ENCODE measurements at places on chromosomes 13 and 19. TPM values are rescaled to one million over a fixed set of nuclear protein-coding genes. Genes with fewer than 3 reads are reported as not detected.

The KLK3 gene
- not detected for total RNA-seq

The DZIP1 gene
- 49.5 TPM for total RNA-seq

The MED25 gene
- 24.2 TPM for total RNA-seq

The TMEM38A gene
- total RNA-seq, result 0.97 TPM

The FGF21 gene
- not detected for total RNA-seq

The CD22 gene
- not detected for total RNA-seq

The ATF5 gene
- 9.2 TPM for total RNA-seq

The CYP4F2 gene
- not detected for total RNA-seq

The MRPS12 gene
- 15.7 TPM for total RNA-seq

The PRSS57 gene
- not detected for total RNA-seq

The IGFL2 gene
- total RNA-seq, result not detected

The TEX26 gene
- not detected for total RNA-seq

The SOX1 gene
- total RNA-seq, result not detected

The ELAVL1 gene
- 33.3 TPM for total RNA-seq

The ELSPBP1 gene
- not detected for total RNA-seq

The METTL21C gene
- not detected for total RNA-seq

The TEX101 gene
- not detected for total RNA-seq

The ZNF534 gene
- not detected for total RNA-seq

The PNMA8C gene
- total RNA-seq, result not detected

The PLA2G4C gene
- total RNA-seq, result 7.7 TPM
